ENCODE measurements at places on chromosomes 11 and 22.

DNA sequence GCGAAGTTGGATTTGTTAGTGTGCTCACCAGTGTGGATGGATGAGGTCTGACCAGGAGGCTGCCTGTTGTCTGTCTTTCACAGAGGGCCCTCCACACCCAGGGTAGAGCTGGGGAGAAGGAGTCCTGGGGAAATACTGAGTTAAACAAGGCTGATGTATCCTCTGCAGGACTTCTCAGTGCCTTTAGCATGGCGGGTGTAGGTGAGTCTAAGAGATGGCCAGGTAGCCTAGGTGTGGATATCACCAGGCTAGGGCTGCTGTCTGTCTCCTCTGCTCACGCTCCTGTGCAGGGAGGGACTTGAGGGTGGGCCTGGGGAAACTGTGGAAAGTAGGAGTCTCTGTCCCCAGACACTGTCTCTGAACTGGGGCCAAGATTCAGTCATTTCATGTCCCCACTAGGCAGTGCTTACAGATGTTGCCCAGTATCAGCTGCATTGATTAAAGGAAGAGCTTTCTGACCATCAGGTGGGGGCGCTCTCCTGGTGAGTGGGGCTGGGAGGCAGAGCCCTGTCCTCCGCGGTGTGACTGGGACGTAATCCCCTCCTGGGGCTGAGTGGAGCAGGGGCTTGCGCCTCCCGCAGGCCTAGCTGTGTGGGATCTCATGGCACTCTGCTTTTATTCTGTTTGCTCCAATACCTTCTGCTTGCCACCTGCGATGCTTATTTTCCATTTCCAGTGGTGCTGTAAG lies 35.5 kb upstream of the CCDC188 start:
- DNase-seq = no peak

DNA sequence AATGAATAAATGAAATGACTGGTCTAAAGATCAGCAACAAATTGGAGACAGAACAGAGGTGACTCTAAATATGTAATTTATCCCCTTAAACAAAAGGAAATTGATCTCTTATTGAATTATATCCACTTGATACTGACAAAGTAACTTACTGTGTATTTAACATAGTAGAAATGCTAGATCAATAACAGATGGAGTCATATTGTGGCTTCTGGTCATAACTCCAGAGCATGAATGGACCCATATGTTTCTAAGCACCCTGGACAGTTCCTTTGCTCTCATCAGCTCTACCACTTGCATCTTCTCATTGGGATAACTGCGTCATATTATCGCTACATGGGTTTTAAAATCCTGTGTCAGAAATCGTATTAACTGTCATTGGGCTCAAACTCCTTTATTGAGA lies 222.3 kb downstream of the ETS1 start:
- DNase-seq = no peak

DNA sequence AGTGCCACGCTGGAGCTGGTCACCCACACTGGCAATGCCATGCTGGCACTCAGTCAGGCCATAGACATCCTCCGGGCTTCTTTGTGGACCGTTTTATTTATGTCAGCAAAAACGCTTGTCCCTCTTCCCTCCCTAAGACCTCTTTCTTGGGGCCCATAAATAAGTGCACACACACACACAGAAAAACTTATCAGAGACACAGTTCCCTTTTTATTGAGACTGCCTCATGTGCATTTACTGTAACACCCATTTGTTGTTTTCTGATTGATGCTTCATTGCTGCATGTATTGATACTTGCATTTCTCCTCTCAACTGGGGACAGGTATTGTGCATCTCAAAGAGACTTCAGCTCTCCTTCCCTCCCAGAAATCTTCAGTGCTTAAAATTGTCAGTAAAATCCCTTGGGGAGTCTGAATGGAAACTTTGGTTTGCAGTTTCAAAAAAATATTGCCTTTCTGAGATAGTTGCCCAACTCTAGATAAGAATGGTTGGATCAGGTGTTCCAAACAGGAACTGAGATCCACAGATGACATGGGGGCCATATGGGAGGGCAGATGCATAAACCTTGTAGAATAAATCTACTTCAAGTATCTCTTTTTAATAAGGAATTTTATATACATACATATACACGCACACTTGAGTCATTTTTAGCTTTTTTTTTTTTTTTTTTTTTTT lies 50.9 kb downstream of the PPP2R1B start:
- DNase-seq = no peak

GRCh38 chr11:91997226-91997625 lies 227.4 kb upstream of the FAT3 start:
- DNase-seq = no peak

DNA sequence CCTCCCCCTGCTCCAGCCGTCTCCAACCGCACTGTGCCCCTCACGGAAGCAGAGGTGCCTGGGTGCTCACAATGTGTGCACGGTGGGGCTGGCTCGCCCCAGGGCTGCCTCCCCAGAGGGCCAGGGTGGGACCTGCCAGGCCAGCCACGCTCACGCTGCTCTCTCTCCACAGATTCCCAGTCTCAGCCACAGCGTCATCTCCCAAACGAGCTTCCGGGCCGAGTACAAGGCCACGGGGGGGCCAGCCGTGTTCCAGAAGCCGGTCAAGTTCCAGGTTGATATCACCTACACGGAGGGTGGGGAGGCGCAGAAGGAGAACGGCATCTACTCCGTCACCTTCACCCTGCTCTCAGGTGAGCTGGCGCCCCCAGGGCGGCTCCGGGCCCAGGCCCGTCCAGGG lies 30.4 kb downstream of the MOB2 start:
- DNase-seq = no peak

Measured in activated CD8-positive, alpha-beta memory T cell treated with anti-CD3 and anti-CD28 coated beads, Interleukin-2, amount 50 U/mL, for 48 hours (primary cell).